ENCODE measurements at places on chromosomes 3 and 15.
A peak's percentile ranks its signal among the peaks of the same experiment; 100 is the strongest.

DNA sequence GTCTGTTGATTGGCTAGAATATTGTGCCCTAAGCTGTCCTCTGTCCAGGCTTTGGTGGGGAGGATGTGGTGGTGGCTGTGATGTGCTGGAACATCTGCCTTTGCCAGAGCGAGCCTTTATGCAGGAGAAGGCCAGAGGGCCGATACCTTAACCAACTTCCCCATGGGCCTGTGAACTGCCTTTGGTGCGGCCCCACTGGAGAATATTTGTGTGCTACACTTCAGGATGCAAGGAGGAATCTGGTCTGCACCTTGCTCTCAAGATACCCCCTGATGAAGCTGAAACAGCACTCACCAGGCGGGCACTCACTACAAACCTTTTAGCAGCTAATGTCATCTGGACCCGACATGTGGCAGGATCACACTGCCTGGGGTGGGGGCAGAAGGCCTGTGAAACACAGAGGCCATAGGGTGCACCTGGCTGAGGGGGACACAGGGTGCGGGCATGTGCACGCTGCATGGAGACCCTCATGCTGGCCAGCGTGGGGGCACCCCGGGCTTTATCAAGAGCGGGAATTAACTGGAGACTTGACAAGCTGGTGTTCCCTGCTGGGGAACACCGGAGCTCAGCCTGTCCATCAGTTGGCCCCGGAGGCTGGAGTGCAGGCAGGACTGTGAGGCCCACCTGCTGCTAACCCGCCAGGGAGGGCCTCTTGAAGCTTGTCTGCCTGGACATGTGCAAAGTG is 16.4 kb downstream of the PRR23E start:
- DNase-seq, result no peak

- DNase-seq, result no peak
Observed at GRCh38 chr3:192830291-192831110, 87.2 kb downstream of the MB21D2 start.

- DNase-seq, result no peak
Observed at GRCh38 chr3:177611752-177612334, 414.6 kb upstream of the TBL1XR1 start.

DNA sequence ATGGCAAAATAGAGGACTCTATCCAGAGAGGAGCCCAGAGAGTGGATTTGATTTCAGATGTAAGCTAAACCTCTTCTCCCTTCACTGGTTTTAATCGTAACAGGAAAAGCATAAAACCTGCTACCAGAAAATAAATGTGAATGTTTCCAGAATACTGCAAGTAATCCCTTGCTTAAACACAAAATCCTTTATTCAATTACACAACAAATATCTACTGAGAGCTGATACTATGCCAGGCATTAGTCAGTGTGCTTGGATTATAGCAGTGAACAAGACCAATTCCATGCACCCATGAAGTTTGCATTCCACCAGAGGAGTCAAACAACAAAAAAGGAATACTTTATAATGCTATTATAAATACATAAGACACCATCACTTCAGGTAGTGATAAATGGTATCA is 15.1 kb downstream of the AVEN start:
- no peak for DNase-seq

DNA sequence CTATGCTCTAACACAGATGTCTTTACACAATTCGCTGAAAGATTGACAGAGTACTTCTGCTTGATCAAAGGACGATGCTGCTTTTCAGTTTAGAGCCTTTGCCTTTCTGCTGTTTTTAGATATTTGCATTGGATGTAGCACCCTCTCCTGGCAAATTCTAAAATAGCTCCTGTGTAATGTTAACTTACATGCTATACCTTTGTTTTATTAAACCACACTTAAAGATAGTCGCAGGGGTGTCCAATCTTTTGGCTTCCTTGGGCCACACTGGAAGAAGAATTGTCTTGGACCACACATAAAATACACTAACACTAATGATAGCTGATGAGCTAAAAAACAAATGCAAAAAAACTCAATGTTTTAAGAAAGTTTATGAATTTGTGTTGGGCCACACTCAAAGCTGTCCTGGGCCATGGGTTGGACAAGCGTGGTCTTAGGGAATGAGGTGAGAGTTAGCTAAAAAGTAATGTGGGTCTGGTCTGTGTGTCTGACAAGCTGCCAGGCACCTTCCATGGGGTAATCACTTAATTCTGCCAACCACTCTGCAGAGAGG is 62.9 kb downstream of the ATG7 start:
- DNase-seq, result peak; percentile 13

DNA sequence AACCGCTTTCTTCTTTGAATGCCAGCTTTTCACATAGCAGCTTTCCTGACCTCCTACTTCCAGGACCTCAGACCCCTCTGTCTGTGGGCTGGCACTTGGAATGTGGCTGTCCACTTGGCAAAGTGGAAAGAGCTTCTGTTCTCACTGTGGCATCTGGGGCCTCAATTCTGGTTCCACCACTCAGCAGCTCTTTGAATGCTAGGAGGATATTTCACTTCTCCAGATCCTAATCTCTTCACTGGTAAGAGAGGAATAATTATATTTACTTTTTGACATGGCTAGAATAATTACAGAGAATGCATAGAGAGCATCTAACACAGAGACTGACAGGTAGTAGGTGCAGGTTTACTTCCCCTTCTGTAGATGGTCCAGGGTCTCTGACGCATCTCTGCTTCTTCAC is 405.9 kb downstream of the LPP start:
- DNase-seq, result no peak

- DNase-seq, result no peak
Observed at GRCh38 chr3:127801731-127802313, 20.5 kb downstream of the MGLL start.

DNA sequence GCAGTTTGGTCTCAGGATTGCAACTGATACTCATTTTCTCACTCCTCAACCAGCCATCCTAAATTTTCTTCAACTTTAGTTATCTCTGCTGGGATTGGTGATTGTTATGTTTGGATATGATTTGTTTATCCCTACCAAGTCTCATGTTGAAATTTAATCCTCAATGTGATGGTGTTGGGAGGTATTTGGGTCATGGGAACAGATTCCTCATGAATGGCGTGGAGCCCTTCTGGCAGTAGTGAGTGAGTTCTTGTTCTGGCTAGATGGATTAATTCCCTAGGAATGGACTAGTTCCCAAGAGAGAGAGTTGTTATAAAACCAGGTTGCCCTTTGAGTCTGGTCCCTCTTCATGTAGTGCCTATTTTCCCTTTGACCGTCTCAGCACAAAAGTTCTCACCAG is 399.9 kb downstream of the SQOR start:
- no peak for DNase-seq

GRCh38 chr15:64122936-64123351 is 27.2 kb downstream of the SNX1 start:
- no peak for DNase-seq

GRCh38 chr3:195956577-195956976 is 48.2 kb upstream of the TNK2 start:
- DNase-seq, result no peak

- DNase-seq, result no peak
Observed at GRCh38 chr3:146796078-146796477, 190.9 kb upstream of the PLSCR5 start.

GRCh38 chr3:169591159-169591951 is 72.2 kb downstream of the MECOM start:
- DNase-seq, result no peak

GRCh38 chr3:52322466-52322865 is 6.3 kb downstream of the DNAH1 start:
- DNase-seq, result no peak

GRCh38 chr3:114557791-114558190 is 264.0 kb downstream of the TIGIT start:
- no peak for DNase-seq

DNA sequence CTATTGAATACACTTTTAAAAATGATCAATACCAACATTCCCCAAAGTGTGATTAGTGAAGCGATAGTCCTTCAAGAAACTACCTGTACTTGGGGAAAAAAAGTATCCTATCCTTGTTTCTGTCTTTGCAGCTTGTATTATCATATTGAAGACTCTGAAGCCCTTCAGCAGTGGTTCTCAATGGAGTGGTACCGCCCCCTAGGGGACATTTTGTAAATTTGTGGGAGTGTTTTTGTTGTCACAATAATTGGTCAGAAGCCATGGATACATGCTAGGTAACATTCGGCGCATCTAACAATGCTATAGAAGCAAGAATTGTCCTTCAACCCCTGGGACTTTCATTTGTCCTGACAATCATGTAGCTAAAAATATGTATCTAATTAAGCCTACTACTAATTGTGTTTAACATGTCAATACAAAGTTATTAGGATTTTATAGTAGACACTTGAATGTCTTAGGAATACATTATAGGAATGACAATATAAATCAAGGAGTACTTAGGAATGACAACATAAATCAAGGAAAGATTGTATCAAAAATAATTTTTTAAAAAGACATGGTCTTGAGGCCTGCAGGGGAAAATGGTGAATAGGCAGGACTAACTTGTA is 53.7 kb downstream of the NMD3 start:
- DNase-seq, result no peak

GRCh38 chr3:29705906-29706844 is 425.3 kb downstream of the RBMS3 start:
- no peak for DNase-seq

GRCh38 chr3:17158941-17159682 is 274.4 kb downstream of the PLCL2 start:
- DNase-seq, result no peak

- no peak for DNase-seq
Observed at GRCh38 chr3:152259468-152259867, 9.3 kb upstream of the MBNL1 start.

DNA sequence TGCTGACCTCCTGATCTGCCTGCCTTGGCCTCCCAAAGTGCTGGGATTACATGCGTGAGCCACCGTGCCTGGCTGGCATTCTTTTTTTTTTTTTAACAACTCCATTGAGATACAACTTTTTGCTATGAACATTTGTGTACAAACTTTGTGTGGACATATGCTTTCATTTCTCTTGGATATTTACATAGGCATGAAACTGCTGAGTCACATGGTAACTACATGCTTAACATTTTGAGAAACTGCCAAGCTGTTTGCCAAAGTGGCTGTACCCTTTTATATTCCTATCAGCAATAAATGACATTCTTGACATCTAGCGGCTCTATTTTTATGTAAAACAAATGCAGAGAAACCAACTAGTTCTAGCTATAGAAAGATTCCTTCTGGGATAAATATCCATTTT is 8.7 kb upstream of the YEATS2 start:
- DNase-seq, result no peak

GRCh38 chr3:144381607-144382006 is 410.0 kb downstream of the DIPK2A start:
- DNase-seq, result no peak

GRCh38 chr15:71384501-71384900 is 269.2 kb downstream of the THSD4 start:
- no peak for DNase-seq

DNA sequence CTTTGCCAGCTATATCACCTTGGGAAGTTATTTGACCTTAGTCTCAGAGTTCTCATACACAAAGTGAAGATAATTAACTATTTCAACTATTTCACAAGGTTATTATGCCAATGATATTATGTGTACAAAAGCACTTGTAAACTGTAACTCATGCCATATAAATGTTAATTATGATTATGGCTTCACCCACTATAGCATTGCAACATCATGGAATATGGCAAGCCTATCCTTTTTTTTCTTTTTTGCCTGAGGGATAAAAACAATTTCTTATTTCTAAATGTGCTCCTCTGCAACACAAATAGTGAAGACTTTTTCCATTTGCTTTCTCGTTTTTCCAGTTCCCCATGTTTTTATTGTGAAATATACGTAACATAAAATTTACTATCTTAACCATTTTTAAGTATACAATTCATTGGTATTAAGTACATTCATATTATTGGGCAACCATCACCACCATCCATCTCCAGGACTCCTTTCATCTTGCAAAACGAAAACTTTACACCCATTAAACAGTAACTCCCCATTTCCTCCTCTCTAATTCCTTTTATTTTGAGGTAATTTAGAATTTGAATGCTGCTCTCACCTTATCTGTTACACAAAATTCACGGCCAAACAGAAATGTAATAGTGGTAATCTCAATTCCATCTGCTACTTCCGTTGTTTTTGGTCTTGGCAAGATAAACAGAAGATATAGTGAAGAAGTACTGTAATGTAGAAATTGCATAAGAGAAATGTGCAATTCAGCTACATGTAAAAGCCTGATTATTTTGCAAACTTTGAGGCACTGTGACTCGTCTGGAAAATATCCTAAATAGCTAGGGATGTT is 46.3 kb downstream of the NANOGP8 start:
- DNase-seq, result no peak

Data from SW 1271 (cell line).